HT1080 (cell line): ENCODE measurements at places on chromosomes 2 and 18. TPM values are rescaled to one million over a fixed set of nuclear protein-coding genes. Genes with fewer than 3 reads are reported as not detected.

Gene CMPK2
- total RNA-seq: 2.7 and 6.0 TPM in 2 replicates

GRCh38 chr18:76957384-76958355 lies 135.3 kb downstream of the ZNF236 start:
- DNase-seq: no peak

- peak; percentile 16 for DNase-seq
Measured at GRCh38 chr2:79982445-79982844, 322.1 kb downstream of the LRRTM1 start.

- DNase-seq: no peak
Measured at GRCh38 chr2:239673641-239674040, 272.8 kb upstream of the HDAC4 start.

DNA sequence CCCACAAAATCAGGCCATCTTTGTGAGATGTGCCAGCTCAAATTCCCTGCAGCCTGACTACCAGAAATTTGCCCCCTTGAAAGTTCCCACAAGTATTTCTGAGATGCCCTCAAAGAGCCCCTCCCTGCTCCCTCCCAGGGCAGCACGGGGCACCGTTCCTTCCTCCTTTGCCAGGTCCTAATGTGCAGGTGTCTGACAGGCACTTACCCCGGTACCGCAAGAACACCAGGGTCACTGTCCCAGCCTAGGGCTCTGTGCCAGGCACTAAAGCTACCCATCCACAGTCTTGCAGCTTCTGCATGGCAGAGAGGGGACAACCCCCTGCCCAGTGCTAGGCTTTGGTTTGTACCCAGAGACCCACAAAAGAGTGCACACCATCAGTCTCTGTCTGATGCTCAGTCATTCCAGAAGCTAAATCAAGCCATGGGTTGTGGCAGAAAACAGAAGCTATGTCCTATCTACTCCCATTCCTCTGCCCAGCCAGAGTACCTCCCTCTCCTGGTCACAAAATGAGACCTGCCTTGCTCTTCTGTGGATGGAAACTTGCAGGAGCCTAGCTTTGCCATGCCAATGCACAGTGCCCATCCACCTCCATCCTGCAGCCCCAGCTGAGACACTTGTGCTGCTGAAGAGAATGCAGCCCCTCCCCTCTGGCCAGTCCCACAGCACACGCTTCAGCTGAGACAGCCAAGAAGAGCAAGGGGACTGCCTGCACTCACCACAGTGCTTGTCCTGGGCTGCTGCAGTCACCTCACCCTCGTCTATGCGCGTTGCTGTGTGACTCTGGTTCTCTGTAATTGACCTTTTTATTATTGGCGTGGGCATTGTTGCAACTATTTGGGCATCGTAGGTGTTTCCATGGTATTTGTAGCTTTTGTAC lies 48.7 kb downstream of the INPP5D start:
- DNase-seq: no peak

GRCh38 chr2:86556508-86556907 lies 6.7 kb downstream of the CHMP3 start:
- DNase-seq: no peak

- no peak for DNase-seq
Measured at GRCh38 chr2:143875295-143876233, 644.4 kb downstream of the ZEB2 start.

DNA sequence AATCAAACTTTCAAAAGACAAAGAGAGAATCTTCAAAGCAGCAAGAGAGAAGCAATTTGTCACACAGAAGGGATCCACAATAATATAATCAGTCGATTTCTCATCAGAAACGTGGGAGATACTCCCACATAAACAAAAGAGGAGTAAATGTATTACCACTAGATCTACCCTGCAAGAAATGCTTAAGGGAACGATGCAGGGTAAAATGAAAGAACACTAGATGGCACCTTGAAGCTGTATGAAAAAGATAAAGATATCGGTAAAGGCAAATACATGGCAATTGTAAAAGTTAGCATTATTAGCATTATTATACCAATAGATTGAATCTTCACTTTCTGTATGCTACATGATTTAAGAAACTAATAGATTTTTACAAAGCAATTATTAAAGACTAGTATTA lies 677.0 kb downstream of the SUCLG1 start:
- no peak for DNase-seq

Gene PARD6G
- 3.3 and 3.9 TPM in 2 replicates for total RNA-seq
